ENCODE measurements at places on chromosomes 4 and X.

DNA sequence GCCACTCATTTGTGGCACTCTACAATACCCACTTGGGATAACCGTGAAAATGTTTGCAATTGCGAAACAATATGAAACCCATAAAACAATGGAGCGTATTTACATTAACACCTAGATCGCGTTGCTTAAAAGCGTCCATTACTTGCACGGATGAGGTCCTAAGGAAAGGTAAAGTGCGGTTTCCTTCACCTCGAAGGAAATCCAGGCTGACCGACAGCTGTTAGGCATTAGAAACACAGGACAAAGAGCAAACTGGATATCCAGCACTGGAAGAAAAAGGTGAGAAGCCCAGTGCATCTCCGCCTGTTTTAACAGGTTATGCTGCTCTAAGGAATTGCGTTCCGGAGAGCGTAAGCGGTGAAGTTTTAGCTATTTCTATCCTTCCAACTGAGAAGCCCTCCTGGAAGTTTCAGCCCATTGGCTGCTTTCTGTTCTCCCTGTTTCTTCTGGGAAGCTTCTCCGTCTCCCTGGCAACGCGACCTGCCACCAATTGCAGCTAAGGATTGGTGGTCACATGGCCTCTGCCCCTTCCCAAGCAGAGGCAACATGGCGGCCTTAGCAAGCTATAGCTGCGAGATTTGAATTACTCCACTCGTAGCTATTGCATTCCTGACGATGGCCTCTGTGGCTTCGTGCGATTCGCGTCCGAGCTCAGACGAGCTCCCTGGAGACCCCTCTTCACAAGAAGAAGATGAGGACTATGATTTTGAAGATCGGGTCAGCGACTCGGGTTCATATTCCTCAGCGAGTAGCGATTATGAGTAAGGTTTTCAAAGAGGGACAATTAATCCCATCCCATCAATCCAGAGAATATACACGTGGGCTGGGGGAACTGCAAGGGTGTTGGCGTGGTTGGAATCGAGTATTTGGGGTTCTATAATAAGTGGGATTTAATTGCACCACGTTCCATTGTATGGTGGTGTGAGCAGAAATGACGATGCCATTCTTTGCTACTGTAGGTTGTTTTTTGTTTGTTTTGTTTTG is at the start of gene INTU:
INTU (plus strand) TSS at position 538 of the 984 bp plus-strand sequence; CDS start at position 616, 78 bp downstream.
- DNase-seq: no peak

DNA sequence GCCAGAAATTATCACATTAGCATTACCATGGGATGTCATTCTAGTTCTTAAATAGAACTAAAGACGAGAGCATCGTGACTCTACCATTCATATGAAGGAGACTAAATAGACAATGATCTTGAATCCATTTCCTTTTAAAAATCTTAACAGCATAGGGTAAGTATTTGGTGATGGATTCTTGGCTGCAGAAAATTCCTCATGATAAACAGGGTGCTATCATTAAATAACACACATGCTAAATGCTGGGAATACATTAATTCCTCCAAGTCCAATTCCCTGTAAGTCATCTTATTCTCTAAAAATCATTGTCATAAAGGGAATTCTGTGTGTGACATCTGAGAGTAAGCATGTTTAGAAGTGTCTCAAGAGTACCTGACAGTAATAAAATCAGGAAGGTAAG is 470.4 kb upstream of the MAGEB2 start:
- DNase-seq: no peak

DNA sequence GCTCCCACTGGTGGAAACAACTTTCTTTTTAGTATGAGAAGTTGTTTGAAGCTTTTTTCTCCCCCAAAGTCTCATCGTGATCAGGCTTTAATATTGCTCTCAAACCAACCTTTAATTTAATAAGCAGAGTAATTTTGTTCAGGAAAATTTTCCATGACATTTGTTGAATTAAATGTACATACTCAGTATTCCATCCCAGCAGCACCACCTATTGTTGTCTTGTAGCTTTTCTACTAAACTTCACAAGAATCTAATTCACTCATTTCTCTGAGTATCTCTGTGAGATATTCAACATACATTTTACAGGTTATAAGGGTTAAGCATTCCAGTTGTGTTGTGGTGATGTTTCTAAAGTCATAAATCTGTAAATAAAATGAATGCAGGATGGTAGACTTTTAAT is 218.3 kb upstream of the HAND2 start:
- no peak for DNase-seq

DNA sequence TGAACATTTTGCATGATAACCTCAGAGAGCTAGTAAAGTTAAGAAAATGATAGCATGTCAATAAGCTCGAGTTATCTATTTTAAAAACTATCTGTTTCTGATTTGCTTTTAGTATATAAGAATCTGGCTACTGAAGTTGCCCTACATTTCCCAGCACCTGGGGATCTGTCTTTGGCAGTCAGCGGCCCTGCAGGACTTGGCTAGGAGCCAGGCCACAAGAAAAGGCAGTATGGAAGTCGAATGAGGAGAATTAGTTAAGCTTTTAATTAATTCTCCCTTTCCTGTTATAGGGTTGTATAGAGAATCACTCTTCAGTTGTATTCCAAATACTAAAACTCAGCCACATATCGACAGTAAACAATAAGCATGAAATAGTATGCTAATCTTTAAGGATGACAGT is 22.7 kb downstream of the POU4F2 start:
- DNase-seq: no peak

- DNase-seq: peak; percentile 5
Observed at GRCh38 chr4:89254847-89255246, 52.8 kb downstream of the GPRIN3 start.

DNA sequence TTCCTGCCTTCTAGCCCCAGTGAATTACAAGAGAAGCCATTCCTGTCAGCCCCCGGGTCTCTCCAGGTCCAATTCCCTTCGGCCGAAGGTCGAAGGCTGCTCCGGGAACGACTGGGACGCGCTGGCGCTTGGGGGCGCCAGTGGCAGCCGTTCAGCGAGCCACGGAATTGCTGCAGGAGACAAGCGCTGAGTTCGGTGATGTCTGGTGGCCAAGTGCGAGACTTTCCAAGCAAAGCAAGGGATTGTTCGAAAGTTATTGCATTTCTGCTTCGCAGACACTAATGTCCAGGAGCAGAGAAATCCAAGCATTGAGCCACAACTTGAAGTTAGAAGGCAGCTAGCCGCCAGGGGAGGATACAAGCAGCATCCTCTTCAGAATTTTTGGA is 1.1 kb upstream of the DKK2 start:
- DNase-seq: no peak

DNA sequence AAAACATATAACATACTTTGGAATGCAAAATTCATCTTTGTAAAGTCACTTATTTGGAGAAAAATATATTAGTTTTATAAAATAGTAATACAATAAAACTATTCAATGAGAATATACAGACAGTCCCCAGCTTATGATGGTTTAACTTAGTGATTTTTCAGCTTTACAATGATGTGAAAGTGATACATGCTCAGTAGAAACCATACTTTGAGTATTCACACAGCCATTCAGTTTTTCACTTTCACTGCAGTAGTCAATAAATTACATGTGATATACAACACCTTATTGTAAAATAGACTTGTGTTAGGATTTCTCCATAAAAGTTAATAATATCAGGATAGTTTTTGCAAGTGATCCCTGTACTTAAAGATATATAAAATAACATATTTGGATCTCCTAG is 436.0 kb downstream of the CENPC start:
- DNase-seq: no peak

GRCh38 chr4:51907006-51907669 is 64.2 kb downstream of the DCUN1D4 start:
- DNase-seq: no peak

GRCh38 chrX:118347131-118347530 is 1.2 kb downstream of the WDR44 start:
- DNase-seq: no peak

DNA sequence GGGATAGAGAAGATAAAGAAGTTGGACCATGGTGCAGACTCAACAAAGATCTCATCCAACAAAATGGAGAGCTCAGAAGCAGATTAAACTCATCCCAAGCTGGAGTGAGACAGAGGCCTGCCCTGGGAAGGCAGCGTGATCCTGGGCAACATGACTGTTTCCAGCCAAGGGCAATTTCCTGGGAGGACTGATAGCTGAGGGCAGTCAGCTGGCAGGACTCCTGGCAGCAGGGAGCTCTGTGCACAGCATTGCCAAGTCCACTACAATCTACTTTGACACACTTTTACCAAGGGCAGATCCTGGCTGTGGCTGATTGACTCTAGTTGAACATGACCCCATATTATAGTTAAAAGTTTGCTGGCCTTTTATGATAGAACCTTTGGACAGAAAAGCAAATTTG is 357.3 kb upstream of the RASGEF1B start:
- no peak for DNase-seq

GRCh38 chrX:72141372-72142004 is 9.8 kb upstream of the RTL5 start:
- no peak for DNase-seq

DNA sequence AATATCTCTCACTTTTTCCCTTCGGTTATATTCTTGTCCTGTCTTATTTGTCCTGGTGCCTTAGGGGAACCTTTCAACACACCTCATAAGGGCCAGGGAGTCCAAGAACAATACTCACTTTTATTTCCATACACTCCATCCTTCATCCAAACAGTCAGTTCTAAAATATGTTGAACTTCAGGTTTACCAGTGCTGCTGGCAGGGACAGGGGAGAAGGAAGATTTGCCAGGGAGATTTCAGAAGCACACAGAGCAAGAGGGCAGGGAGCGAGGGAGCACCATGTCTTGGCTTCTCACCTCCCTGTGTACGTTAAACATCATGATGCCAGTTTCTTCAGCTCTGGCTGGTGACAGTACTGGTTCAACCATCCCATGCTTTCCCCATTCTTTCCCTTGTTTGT is 631.1 kb upstream of the FAT1 start:
- DNase-seq: no peak

- no peak for DNase-seq
Observed at GRCh38 chr4:121189326-121190215, 25.4 kb upstream of the TNIP3 start.

DNA sequence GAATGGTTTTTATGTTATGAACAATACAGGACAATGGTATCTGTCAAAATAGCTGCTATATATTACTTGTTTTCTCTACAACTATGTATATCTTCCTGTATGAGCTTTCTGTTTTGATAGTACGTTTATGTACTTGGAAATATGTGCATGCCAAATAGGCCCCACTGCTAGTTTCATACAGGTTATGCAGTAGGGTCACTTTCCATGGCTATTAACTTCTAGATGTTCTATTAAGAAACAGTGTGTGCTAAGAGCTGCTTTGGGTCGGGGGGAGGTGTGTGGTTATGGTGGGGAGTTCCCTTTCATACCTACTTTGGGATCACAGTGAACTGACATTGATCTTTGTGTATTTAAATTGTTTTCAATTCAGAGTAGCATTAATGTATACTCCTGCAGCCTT is 30.9 kb downstream of the RBPJ start:
- DNase-seq: no peak

- DNase-seq: no peak
Observed at GRCh38 chr4:127421437-127421836, 211.3 kb upstream of the INTU start.

DNA sequence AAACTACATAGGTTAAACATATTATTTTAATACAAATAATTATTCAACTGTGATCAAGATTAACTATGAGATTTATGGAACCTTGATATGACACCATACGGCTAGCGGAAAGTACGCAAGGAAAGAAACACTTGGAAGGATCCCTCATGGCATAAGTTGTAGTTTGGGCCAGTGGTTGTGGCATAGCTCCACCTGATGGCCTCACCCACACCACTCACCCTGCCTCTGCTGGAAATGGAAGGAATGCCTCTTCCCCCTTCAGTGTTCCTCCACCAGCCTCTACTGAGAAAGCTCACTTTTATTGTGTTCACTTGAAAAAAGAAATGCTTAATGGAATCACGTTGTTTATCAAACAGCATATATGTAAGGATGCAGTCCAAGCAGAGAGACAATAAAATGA is 86.4 kb downstream of the BMP15 start:
- DNase-seq: no peak

- DNase-seq: no peak
Observed at GRCh38 chr4:86130160-86130933, 229.5 kb downstream of the MAPK10 start.

- no peak for DNase-seq
Observed at GRCh38 chr4:98692411-98692810, 34.0 kb upstream of the TSPAN5 start.
